ENCODE measurements at places on chromosomes 13 and 19.

GRCh38 chr13:42967660-42968059 is 24.4 kb downstream of the EPSTI1 start:
- DNase-seq, result no peak

DNA sequence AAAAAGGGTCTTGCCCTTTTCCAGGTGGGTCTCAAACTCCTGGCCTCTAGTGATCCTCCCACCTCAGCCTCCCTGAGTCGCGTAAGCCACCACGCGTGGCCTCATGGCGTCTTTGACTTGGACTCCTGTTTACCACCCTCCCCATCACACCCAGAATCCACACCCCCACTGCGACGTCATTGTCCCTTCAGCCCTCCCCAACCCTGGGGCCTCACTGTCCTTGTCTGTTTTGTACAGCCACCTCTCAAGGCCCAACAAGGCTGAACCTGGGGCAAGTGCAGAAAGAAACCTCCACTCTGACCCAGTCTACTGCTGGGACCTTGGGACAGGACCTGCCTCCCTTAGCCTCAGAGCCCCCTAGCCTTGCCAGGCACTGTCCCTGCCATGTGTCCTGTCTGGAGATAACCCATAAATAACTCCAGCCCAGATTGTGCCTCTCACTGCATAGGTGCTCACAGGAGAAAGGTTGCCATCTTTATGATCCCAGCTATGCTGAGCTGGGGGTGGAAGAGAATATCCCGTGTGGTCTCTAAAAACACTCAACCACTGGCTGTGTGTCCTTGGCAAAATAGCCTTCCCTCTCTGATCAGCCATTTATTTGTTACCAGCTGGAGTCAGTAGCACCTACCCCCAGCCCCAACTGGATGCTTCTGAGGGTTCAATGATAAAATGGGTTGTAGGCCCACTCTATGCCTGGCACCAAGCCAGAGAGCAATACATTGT is 1.8 kb upstream of the IFI30 start:
- DNase-seq, result no peak

- no peak for DNase-seq
These were observed 23.0 kb upstream of the MTRF1 start for GRCh38 chr13:41286370-41286769.

- DNase-seq, result no peak
These were observed 218.0 kb downstream of the RGCC start for GRCh38 chr13:41675306-41675705.

GRCh38 chr13:31311921-31312320 is 112.1 kb downstream of the B3GLCT start:
- no peak for DNase-seq
